Calu3 (cell line): ENCODE measurements at places on chromosomes 2 and 18.

GRCh38 chr2:69796174-69796573 lies 33.3 kb upstream of the GMCL1 start:
- no peak for DNase-seq

DNA sequence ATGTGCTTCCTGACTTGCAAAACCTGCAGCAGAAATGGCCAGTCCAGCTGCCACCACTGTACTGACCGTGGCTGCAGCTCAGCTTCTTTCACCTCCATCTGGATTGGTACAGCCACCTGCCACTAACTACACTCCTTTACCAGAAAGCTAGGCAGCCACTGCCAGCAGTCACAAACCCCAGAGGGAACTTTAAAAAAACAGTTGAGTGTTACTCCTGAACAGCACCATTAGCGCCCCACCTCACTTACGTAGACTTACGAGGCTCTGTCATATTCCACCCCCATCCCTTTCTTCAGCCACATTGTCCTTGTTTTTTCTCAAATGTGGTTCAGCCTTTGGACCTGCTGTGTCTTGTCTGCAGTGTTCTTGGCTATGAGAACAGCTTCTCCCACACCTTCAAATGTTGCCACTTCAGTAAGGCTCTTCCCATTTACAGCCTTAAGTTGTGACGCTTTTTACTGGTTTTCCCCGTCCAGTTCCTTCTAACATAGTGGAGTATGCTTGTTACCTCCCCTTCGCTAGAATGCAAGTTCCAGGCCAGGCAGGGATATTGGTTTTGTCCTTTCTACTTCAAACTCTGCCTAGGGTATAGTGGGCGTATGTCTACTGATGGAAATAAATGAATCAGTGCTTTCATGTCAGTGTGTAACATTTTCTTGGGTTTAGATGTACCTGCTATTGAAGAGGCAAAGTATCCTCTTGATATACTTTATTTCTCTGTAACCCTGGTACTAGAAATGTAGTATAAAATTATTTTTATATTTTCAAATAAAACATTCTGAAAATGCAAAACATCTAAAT lies 17.0 kb downstream of the HNRNPA3 start:
- no peak for DNase-seq

DNA sequence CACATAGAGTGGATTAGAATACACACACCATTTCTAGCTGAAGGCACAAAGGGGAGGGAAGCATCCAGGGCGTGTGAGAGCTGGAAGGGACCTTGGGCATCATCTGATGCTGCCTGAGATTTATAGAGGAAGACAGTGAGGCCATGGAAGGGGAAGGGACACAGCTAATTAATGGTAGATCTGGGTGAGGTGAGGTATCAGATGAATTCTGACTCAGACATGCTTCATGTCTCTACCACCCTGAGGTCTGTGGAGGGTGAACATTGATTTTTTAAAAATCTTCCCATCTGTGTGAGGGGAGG lies 42.2 kb upstream of the OTOF start:
- no peak for DNase-seq

GRCh38 chr2:151904807-151905206 lies 76.6 kb upstream of the ARL5A start:
- DNase-seq: no peak

DNA sequence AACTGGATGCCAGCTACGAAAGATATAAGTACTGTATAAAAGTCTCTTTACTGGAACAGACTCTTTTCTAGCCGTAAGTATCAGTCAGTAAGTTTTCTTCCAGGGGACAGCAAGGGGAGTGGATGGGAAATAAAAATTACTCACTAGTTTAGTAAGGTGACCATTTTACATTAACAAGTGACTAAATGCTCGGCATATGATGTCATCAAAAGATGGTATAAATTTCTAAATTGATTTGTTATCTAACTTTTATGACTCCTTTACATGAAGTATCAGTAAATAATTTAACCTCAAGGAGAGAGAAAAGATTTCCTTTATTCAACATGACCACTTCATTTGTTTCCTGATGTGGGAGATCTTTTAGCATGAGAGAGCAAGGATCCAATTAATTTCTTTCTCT lies 859.0 kb upstream of the LRRTM1 start:
- no peak for DNase-seq
